ENCODE measurements at places on chromosomes 16 and 17.

DNA sequence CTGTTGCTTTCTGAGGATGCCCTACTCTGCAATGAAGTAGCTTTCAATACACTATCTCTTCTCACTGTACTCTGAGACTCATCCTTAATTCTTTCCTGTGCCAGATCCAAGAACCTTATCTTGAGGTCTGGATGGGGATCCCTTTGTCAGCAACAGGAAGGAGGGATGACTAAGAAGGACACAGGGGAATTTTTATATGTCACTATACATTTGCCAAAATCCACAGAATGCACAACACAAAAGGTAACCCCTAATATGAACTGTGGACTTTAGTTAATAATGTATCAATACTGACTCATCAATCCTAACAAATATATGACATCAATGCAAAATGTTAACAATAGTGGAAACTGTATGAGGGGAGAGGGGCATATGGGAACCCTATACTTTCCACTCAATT, 4.7 kb upstream of the RBBP6 start:
- DNase-seq = no peak

DNA sequence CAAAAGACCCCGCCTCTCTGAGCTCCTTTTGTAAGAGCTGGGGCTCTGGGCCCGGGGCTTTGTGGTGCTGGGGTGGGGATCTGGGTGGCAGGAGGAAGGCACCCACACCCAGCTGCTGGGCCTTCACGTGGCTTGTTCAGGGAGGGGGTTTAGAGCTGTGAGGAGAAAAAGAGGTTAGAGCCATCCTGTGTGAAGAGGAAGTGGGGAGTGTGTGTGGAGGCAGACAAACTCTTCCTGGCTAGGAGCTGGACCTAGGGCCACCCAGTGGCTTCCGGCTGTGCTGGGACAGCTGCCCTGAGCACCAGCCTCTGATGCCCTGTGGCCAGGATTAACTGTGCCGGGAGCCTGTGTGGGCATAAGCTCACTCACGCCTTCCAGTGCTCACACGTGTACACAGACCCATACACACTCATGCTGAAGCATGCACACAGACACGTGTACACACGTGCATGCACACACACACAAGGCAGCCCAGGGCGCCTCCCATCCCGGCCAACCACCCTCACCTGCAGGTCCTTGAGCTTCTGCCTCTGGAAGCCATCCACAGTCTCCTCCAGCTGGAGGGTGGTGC, 7.4 kb downstream of the CIBAR2 start:
- no peak for DNase-seq

GRCh38 chr16:6861815-6862477, 470.7 kb upstream of the RBFOX1 start:
- no peak for DNase-seq

- no peak for DNase-seq
These were observed 313.0 kb downstream of the SEC14L1 start for GRCh38 chr17:77453613-77454241.

GRCh38 chr16:2954656-2955381, 9.3 kb upstream of the KREMEN2 start:
- no peak for DNase-seq
